ENCODE measurements at places on chromosomes 13 and 19.

- DNase-seq, result no peak
These were observed 15.1 kb downstream of the IFT88 start for GRCh38 chr13:20582026-20582425.

GRCh38 chr19:34787059-34787824 lies 14.2 kb upstream of the ZNF599 start:
- no peak for DNase-seq

DNA sequence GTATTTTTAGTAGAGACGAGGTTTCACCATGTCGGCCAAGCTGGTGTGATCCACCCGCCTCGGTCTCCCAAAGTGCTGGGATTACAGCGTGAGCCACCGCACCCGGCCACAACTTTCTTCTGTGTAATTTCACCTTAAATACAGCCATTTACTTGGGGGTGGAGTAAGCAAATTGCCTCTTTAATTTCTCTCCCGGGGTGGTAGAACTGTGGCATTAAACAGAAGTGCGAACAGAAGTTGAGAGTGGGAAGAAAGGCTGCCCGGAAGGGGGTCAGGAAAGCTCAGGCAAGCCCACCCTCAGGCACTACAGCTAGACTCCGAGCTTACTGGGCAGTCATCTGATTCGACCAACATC lies 475 bp upstream of the DNAJC15 start:
- DNase-seq, result no peak

DNA sequence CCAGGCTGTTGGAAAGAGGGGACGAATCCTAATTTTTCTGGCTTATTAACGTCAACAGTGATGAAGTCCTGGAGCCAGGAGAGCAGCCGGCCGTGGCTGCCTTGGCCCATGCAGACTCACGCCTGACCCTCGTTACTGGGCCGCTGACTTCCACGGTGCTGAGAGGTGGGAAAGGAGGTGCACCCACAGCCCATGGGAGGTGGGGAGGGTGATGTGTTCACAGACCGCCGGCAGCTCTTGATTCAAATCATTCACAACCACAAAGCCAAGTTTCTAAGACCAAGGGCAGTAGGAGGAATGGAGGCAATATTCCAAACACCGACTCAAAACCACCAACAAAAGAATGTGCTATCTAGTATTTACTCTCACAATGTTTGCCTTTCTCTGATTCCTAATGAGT lies 24.3 kb downstream of the COL4A2 start:
- no peak for DNase-seq

GRCh38 chr19:18310966-18311365 lies 11.9 kb downstream of the LSM4 start:
- DNase-seq, result no peak

GRCh38 chr19:13366529-13367143 lies 139.6 kb downstream of the CACNA1A start:
- no peak for DNase-seq

- DNase-seq, result no peak
These were observed 20.1 kb upstream of the USE1 start for GRCh38 chr19:17195106-17195505.
